ENCODE measurements at places on chromosomes 13 and 19. TPM values are rescaled to one million over a fixed set of nuclear protein-coding genes. Genes with fewer than 3 reads are reported as not detected.

GRCh38 chr13:95713651-95714050 lies 36.7 kb downstream of the DNAJC3 start:
- no peak for DNase-seq

GRCh38 chr19:6352381-6353165 lies 8.8 kb upstream of the CLPP start:
- DNase-seq: no peak

DNA sequence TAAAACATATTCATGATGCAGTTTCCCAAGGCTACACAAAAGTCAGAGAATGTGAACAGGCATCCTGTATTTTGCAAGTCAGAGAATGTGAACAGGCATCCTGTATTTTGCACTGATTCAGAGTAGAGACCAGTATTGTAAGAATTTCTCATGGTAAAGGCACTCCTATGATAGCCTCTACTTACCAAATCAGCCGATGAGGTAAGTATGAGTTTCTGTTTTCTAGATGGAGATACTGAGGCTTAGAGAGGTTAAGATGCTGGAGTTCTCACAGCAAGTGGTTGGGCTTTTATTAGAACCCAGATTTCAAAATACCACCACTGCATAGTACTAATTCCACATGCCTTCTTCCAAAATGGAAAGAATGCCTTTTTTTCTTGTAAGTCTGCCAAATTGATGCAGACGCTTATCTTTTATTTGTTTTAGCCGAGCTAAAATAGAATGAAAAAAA lies 12.3 kb downstream of the TPT1 start:
- DNase-seq: no peak

ATXN8OS gene
- not detected for total RNA-seq

GRCh38 chr19:32124585-32124984 lies 220.8 kb upstream of the ZNF507 start:
- no peak for DNase-seq

TPGS1 gene
- total RNA-seq: 5.9 TPM

DNA sequence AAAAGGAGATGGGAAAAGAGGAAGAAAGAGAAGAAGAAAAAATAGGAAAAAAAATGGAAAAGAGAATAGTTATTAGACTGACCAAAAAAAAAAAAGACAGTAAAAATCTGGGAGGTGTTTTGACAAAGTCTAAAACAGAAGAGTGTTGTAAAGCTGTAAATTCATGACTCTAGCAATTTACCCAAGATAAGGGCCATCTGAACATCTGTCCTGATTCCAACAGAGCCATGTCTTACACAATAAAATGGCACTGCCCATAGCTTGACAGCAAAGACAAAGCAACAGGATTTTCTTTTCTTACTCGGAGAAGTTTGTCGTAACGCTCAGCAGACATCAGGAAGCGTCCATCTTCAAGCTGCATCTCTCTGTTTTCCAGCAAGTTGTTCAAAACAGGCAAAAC lies 69.8 kb downstream of the VWA8 start:
- no peak for DNase-seq

DNA sequence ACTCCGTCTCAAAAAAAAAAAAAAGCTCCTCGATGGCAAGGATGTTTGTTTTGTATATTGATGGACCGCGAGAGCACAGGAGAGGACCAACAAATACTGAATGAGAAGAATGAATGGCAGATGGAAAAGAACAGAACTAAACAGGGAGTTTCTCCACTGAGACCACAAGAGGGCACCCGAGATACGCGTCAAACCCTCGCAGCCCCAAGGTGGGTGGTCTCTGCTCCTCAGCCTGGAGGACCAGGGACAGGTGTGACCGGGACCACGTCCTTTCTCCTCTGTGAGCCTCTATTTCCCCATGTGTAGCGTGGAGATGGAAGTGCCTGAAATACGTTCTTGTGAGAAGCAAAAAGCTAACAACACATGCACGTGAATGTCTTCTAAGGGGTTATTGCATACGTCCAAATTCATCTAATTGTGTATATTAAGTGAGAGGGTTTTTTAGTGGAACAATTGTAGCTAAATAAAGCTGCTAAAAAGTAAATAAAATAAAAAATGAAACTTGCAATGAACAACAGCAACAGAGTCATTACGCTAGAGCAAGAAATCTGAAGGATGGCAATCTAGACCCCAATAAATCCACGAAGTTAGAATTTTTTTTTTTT lies 8.3 kb upstream of the CDC42EP5 start:
- DNase-seq: peak; percentile 57

DNA sequence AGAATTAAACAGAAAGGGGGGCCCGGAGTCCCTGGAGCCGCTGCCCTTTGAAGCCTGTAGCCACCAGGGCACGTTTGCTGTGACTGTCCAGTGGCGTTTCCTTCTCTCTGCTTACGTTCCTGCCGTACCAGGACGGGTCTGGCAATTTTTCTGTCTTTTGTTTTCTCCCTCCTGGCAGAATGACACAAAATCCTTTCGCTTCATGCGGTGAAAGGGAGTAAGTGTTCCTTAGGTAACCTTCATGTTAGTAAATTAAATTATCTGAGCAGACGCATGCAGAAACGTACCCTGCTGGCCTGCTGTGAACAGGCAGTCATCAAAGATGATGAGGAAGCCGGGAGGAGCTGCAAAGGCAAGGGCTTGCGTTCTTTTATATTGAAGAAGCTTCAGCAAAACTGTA lies 299.3 kb upstream of the ARGLU1 start:
- DNase-seq: no peak

DNA sequence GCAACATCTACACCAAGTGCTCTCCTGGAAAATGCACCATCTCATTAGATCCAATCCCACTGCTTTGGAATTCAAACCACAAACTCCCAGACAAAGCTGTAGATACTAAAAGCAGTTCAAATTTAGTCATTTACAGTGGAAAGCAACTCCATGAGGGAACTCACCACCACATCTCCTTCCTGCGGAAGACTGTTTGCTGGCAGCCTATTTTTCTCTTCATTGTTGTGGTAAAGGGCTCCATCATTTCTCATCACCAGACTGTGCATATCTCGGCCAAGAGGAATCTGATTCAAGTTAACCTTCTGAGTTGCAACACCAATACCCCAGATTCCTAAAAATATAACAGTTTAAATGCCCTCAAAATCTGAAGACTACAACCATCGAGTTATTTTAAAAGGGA lies 8.4 kb downstream of the SPRYD7 start:
- DNase-seq: no peak

DNA sequence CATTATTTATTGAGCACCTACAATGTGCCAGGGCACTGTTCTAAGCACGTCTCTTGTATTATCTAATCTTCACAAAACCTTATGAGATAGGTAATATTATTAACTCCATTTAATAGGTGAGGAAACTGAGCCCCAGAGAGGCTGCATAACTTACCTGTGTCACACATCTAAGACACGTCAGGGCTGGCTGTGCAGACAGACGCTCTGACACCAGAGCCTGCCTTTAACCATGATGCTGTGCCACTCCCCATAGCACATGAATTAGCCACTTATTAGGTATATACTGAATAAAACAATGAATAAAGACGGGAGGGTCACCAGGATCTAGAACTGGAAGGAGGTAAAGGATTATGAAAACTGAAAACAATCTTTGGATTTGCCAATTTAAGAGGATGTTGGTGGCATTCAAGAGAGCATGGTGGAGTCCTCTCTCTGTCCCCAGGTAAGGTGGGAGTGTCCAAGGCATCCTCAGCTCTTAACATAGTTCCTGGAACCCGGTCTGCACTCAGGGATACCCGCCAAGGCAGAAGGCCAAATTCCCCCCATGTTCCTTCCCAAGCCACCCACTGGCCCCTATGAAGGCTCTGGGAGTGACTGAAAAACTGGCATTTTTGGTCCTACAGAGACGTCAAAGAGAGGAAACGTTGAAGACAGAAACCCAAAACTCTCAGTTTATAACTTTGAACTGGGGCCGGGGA lies 479.7 kb downstream of the FOXO1 start:
- DNase-seq: no peak

CHAF1A gene
- 67.1 TPM for total RNA-seq

- DNase-seq: no peak
These were observed 529 bp upstream of the ZNF418 start for GRCh38 chr19:57935731-57936130.

GRCh38 chr19:41249707-41250423 lies 14.3 kb upstream of the HNRNPUL1 start:
- no peak for DNase-seq

DNA sequence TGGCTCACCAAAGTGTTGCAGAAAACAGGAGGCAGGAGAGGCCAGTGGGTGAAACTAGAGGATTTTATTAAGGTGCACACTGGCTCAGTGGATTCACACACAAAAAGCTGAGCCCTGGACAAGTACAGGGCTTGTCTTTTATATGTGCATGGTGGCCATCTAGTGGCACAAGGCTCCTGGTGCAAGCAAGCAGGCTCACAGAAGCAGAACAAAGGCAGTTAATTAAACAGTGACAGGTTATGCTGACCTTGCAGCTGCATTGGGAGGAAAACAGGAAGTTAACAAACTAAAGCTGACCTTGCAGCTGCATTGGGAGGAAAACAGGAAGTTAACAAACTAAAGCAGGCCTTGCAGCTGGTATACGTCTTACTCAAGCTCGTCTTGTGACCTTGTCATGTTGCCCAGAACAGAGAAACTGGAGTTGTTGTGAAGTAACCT lies 65.3 kb upstream of the ZNF681 start:
- DNase-seq: peak; percentile 17

GRCh38 chr13:77620138-77620537 lies 77.3 kb upstream of the SLAIN1 start:
- no peak for DNase-seq

- no peak for DNase-seq
These were observed 118.0 kb upstream of the POSTN start for GRCh38 chr13:37716420-37717195.

GRCh38 chr19:4524808-4525562 lies 6.7 kb upstream of the PLIN4 start:
- DNase-seq: peak; percentile 85

GRCh38 chr13:97826421-97827012 lies 127.0 kb upstream of the IPO5 start:
- no peak for DNase-seq

KIR3DL1 gene
- 0.23 TPM for total RNA-seq

DNA sequence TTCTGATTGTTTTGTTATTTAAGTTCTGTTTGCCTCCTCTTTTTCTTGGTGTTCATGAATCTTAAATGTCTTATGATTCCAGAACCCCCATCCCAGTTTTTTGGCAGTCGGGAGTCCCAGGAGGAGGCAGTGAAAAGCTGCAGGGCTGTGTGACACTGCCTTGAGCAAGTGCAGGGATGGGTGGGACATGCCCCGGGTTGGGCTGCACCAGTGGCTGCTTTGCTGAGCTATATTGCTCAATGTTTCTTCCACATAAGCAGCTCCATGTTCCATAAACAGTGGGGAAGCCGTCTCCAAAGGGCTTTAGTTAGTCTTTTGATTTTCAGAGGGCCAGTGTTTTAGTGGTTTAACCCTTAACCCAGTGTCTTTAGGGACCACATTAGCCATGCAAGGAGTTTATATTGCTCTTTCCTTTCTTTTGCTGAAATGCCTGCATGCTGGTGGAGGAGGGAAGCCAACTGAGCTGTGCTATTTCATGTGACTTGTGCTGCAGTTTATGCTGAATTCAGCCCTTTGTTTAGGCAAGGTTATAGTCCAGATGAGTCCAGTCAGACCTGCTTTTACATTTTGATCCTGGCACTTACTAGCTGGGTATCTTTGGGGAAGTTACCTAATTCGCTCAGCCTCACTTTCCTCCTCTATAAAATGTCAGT lies 13.1 kb downstream of the ATP8A2 start:
- DNase-seq: no peak

Data from activated naive CD4-positive, alpha-beta T cell treated with anti-CD3 and anti-CD28 coated beads, Interleukin-2, amount 50 U/mL, for 72 hours (primary cell).